Testis (tissue), 5 donors: ENCODE measurements at places on chromosomes 5 and 9. TPM values are rescaled to one million over a fixed set of nuclear protein-coding genes. Genes with fewer than 3 reads are reported as not detected.

FBXO38 gene
- total RNA-seq, result 57.8 TPM

CFAP77 gene
- total RNA-seq, result 20.9 TPM

SH3RF2 gene
- 127 TPM for total RNA-seq

LSM11 gene
- total RNA-seq, result 9.5 TPM

AHRR gene
- 43.4 TPM for total RNA-seq

ANGPTL2 gene
- 2.4 TPM for total RNA-seq

APBB3 gene
- 122 TPM for total RNA-seq

INSL4 gene
- total RNA-seq, result 0.16 TPM

OR2V1 gene
- total RNA-seq, result not detected

RNF20 gene
- total RNA-seq, result 36.7 TPM

CDH10 gene
- total RNA-seq, result 0.74 TPM

TAS2R1 gene
- total RNA-seq, result 1.3 TPM

ALDH1B1 gene
- 71.7 TPM for total RNA-seq

DMGDH gene
- total RNA-seq, result 3.8 TPM

TAF11L10 gene
- total RNA-seq, result not detected

CYFIP2 gene
- total RNA-seq, result 32.1 TPM

ATP10B gene
- 0.63 TPM for total RNA-seq

DHFR gene
- total RNA-seq, result 16.8 TPM

OR13C3 gene
- not detected for total RNA-seq

GOLGA2 gene
- total RNA-seq, result 133 TPM

FOXD4L5 gene
- 0.24 TPM for total RNA-seq

EFNA5 gene
- 5.4 TPM for total RNA-seq

ATP6V0E1 gene
- total RNA-seq, result 134 TPM

HSPB3 gene
- 4.5 TPM for total RNA-seq

SFXN1 gene
- total RNA-seq, result 29.3 TPM

DNAH5 gene
- total RNA-seq, result 5.1 TPM

TMC1 gene
- 2.0 TPM for total RNA-seq

PHF24 gene
- 132 TPM for total RNA-seq

GRM6 gene
- 1.1 TPM for total RNA-seq

CAVIN4 gene
- 3.5 TPM for total RNA-seq

BHMT2 gene
- total RNA-seq, result 10.1 TPM

XPA gene
- 10.6 TPM for total RNA-seq

PRDM9 gene
- 10.2 TPM for total RNA-seq

SPATA31D4 gene
- total RNA-seq, result 6.1 TPM

CSNK1A1 gene
- total RNA-seq, result 148 TPM

SPEF2 gene
- 22.7 TPM for total RNA-seq

MORN5 gene
- total RNA-seq, result 34.7 TPM

RGS7BP gene
- total RNA-seq, result 3.1 TPM

C9orf153 gene
- total RNA-seq, result 5.0 TPM

CCDC127 gene
- 6.7 TPM for total RNA-seq

SPINK4 gene
- total RNA-seq, result not detected

NUTM2G gene
- 1.3 TPM for total RNA-seq
